CD4-positive, alpha-beta T cell treated with Interleukin-6 at 100 ng/mL for 8 hours (primary cell): ENCODE measurements at places on chromosomes 11 and 22.
A peak's percentile ranks its signal among the peaks of the same experiment; 100 is the strongest.

- no peak for DNase-seq
These were observed 15.8 kb downstream of the BLID start for GRCh38 chr11:122100037-122100755.

DNA sequence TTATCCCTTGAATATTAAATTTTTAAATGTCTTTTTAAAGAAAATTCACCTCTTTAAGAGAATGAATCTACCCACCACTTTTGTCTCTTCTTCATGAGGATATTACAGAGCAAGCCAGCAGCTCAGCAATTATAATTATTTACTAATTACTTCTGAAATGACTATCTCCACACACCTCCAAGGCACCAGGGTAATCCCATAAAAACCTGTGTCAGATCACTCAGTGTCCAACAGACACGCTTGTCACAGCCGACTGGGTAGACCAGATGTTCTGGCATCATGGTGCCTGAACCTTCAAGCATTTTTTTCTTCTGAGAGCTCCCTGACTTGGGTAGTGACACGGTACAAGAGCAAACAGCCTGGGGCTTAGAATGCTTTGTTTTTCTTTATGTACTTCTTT, 61.4 kb downstream of the EFCAB6 start:
- DNase-seq: no peak

- DNase-seq: no peak
These were observed 3.4 kb downstream of the TSKU start for GRCh38 chr11:76786441-76787014.

DNA sequence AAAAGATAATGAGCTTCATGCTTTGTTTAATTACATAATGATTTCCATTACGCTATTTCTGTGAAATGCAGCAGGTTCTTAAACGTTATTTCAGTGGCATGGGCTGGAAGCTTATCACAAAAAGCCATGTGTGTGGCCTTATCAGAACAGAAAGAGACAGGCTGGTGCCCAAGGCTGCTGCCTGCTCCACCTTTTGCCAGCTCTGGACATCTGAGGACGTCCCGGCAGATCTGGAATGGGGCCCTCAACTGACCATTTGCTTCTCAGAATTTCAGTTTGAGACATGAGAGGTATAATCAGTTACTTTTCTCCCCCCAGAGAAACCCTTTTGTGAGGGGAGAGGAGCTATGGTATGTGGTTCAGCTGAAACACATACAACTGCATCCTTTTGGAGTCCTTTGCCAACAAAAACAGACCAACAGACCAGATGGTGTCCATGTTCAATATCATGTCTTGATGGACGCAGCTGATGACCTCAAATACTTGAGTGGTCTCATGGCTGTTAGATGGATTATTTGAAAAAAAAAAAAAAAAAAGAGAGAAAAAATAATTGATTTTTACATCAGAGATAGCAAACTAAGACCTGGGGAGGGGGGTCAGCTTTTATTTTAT, 8.6 kb downstream of the CDPF1 start:
- DNase-seq: no peak

DNA sequence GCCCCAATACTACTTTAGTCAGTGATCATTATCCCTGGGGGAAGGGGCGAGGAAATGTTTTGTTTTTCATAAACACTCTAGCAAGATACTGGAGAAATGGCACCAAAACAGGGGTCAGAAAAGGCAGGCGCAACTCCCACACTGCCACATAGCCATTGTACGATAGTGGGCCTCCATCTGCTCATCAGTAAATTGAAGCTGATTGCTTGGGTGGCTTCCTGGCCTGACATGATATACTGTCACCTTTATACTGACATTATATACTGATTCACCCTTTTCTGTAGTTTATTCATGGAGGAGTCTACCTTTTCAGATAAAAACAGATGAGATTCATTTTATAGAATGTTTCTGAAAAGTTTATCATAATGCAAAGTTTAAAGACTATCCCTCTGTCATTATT, 51.6 kb upstream of the CCDC34 start:
- no peak for DNase-seq

DNA sequence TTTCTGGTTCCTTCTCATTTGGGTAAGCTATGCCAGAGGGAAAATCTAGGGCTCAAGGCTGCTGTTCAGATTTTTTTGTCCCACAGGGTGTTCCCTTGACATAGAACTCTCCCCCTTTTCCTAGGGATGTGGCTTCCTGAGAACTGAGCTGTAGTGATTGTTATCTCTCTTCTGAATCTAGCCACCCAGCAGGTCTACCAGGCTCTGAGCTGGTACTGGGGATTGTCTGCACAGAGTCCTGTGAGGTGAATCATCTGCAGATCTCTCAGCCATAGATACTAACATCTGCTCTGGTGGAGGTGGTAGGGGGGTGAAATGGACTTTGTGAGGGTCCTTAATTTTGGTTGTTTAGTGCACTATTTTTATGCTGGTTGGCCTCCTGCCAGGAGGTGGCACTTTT, 167.3 kb upstream of the PGR start:
- DNase-seq: no peak

- DNase-seq: peak; percentile 2
These were observed 29.8 kb upstream of the EED start for GRCh38 chr11:86214710-86215109.

DNA sequence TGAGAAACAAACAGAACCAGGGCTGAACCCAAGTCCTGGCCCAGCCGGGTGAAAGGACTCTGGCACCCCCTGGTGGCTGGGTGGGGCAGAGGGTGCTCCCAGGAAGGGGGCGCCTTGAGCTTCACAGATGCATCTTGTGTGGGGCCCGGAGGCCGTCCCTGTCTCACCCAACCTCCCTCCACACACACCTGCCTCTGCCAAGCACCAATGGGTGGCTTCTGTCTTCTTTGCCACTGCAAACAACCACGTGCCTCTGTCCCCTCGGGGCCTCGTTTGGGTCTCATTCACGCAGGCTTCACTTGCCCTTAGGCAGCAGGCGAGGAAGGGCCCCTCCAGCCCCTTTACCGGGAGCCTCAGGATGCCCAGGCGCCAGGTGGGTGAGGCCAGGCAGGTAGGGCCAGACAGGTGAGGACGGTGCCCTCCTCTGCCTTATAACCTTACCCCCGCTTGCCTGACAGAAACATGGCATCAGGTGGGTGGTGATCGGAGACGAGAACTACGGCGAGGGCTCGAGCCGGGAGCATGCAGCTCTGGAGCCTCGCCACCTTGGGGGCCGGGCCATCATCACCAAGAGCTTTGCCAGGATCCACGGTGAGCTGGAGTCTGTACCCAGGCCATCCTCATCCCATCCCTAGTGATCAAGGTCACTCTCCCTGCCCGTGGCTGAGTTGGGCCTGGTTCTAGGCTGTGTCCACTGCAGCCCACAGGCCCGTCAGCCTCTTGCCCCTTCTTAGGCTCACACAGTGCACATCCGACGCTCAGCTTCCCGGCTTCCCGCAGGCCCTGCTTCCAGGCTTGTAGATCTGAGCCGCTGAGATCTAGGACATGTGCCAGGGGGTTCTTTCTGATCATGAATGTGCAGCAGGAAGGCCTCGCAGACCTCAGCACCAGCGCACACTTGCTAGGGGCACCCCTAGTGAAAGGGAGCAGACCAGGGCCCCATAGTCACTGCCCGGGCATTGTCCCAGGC, 17.2 kb downstream of the POLR3H start:
- peak; percentile 55 for DNase-seq

- no peak for DNase-seq
These were observed 6.0 kb downstream of the PKNOX2 start for GRCh38 chr11:125170510-125171031.

GRCh38 chr22:38652859-38653258, 3.3 kb downstream of the FAM227A start:
- DNase-seq: no peak

DNA sequence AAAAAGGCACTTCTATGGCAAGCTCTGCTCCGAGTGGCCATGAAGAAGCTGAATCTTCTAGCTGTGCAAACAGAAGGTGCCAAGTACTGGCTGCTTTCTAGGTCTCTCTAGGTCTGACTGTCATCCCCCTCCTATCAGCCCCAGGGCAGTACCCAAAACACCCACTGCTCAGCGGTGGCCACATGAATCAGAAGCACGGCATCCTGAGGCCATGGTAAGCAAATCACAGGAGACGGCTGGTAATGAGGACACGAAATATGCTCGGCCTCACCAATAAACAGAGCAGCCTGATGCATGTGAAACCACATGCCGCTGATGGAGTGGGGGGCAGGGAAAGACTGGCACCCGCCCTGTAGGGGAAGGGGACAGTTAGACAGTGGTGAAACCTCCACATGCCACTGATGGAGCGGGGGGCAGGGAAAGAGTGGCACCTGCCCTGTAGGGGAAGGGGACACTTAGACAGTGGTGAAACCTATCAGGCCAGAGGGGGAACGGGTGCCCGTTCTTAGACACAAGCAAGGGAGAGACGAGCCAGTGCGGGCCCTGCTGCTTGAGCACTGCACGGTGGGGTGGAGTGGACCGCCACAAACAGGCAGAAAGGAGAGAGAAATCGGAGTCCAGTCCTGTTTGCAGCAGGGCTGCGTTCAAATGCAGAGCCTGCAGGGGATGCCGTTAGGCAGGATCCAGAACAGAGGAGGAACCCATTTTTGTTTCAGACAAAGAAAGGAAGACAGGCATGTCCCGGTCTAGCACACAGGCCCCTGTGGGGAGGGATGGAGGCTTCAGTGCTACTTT, 29.9 kb upstream of the MOB2 start:
- no peak for DNase-seq
